CD4-positive, alpha-beta T cell treated with Interferon alpha-2 for 1 hour (primary cell): ENCODE measurements at places on chromosomes 16 and 17.

DNA sequence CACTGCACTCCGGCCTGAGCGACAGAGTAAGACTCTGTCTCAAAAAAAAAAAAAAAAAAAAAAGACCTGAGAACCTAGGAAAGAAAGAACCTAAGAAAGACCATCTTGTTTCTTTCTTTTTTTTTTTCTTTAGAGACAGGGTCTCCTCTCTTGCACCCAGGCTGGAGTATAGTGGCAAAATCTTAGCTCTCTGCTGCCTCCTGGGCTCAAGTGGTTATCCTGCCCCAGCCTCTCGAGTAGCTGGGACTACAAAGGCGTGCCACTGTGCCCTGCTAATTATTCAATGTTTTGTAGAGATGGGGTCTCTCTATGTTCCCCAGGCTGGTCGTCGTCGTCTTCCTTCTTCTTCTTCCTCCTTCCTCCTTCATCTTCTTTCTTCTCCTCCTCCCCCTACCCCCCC is 7.8 kb upstream of the BIRC5 start:
- no peak for DNase-seq

GRCh38 chr17:7790150-7790549 is 43.9 kb upstream of the KDM6B start:
- DNase-seq, result no peak

DNA sequence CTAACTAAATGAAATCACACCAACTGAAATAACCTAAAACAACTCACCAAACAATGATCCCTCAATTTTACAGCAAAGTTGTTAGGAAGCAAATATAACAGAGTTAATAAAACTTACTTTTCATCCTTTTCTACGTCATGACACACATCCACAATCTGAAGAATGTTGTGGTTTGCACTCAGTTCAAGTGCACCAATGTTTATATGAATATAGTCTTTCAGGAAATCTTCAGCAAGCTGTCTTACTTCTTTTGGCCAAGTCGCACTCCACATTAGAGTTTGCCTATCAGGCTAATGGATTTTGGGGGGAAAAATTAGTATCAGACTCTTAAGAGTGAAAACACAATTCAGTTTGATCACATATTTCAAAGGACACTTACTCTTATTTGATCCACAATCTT is 3.3 kb downstream of the DDX5 start:
- DNase-seq, result no peak

- DNase-seq, result no peak
Measured at GRCh38 chr16:66976746-66977145, 11.6 kb upstream of the CES4A start.

GRCh38 chr16:68292425-68292824 is 18.3 kb downstream of the SLC7A6OS start:
- DNase-seq, result no peak

DNA sequence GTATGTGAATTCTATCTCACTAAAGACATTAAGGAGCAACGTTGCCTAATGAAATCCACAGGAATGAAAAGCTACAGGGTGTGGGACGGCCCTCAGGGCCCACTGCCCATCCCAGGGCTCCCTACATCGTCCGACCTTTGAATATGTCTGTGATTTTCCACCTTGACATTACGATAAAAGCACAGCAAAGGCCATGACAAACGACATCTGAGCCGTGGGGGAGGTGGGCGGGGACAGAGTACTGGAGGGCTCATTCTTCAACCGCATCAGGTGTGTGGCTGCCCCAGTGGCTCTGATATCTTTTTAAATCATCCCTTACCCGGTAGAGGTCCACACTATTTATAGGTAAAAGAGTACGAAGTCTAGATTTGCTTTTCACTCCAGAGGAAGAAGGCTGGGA is 35.1 kb downstream of the LMF1 start:
- no peak for DNase-seq

GRCh38 chr17:39606434-39607056 is 1.2 kb downstream of the NEUROD2 start:
- no peak for DNase-seq

DNA sequence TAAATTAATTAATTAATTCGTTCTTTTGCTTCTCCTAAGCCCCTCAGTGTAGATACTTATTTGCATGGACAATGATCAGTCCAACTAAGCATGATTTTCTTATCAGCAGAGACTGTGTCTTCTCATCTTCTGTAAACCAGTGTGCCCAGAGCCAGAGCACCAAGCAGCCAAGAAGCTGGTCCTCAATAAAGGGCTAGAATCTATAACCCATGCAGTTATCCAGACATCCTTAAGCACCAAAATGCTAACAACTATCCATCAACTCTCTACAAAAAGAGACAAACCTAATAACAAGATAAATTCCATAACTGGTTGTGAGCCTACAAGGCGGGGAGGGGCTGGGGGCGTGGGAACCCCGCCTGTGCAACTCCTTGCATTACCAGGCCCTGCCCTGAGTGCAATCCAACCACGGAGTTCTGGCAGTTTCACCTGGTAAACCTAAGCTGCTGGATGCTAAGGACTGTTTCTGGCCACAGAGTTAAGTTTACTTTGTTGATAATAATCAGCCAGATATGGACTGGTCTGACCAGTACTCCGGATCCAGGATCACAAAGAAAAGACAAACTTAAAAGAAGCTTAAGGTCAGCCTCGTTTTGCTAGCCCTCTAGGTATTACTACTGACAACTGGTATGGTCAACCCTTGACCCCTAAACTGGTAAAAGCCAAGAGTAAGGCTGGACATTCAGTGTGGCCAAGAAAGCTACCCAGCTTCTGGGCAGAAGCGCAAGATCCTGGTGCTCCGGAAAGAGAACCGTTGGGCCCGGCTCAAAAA is 51.5 kb downstream of the ZFHX3 start:
- DNase-seq, result no peak

- no peak for DNase-seq
Measured at GRCh38 chr17:37650419-37651003, 7.3 kb upstream of the DDX52 start.

DNA sequence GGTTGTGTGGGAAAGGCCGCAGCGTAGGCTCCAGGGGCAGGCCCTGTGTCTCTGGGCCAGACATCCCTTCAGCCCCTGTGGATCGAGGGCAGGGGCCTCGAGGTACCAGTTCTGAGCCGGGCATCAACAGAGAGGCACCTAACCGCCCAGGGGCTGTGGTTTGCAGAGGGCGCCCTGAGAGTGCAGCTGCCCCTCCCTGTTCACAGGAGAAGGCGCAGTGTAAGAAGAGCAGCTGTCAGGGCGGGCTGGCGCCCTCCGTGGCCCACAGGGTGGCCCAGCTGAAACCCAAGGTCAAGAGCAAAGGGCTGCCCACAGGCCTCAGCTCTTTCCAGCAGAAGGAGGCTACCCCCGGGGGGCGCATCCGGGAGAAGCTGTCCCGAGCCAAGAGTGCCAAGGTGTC is 56.5 kb downstream of the ACTG1 start:
- DNase-seq, result no peak
